ENCODE measurements at places on chromosomes 2 and 18.
A peak's percentile ranks its signal among the peaks of the same experiment; 100 is the strongest.

GRCh38 chr2:70988151-70988550 is 6.5 kb downstream of the TEX261 start:
- DNase-seq: no peak

- no peak for DNase-seq
Observed at GRCh38 chr2:43146083-43146482, 80.3 kb downstream of the ZFP36L2 start.

DNA sequence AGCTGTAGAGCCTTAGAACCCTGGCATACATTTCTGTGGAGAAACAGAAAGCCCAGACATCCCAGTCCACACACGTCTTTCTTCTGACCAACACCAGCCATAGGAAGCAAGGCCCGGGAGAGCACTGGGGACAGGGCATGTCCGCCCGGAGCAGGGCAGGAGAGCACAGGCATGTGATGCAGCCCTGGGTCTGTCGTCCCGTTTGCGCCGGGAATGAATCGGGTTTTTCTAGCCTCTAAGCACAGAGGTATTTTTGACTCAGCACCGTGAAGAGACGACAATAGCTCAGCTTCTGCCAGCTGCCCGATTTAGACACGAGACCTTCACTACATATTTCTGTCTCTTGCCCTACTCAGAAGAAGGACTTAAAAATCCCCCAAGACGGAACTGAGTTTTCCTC is 7.3 kb upstream of the AMMECR1L start:
- no peak for DNase-seq

DNA sequence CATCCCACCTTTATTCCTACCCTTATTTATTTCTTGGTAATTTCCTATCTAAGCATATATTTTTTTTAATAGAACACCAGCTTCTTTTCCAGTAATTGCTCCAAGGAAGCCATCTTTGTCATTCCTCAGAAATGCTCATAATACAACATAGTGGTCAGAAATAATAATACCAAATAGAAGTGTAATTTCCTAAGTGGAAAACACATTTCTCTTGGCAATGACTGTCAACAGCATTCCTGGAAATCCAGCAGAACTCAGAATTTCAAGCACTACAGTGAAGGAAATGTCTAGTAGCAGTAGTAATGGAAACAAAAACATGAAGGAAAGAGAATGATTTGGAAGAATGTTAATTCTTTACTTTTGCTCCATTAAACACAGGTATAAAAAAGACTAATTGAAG is 56.6 kb downstream of the GDF7 start:
- DNase-seq: no peak

GRCh38 chr18:23437357-23438045 is 15.6 kb upstream of the RIOK3 start:
- peak; percentile 53 for DNase-seq

DNA sequence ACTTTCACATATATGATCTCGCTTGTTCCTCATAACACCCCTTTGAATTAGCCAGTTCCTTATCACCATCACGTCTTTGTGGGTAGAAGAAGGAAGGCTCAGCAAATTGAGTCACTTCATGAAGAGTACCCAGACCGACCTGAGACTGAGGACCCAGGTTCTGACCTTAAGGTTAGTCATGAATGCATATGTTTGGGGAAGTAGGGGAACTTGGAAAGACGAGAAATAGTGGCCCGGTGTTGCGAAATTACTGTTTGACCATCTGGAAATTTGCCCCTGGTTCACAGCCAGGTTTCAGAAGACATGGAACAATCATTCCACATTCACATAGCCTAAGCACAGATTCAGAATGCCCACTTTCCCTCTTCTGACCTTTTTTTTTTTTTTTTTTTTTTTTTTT is 59.8 kb downstream of the MEIS1 start:
- no peak for DNase-seq

- no peak for DNase-seq
Observed at GRCh38 chr2:133953524-133953923, 300.3 kb upstream of the MGAT5 start.

GRCh38 chr2:45329045-45329677 is 281.9 kb downstream of the SRBD1 start:
- DNase-seq: no peak

DNA sequence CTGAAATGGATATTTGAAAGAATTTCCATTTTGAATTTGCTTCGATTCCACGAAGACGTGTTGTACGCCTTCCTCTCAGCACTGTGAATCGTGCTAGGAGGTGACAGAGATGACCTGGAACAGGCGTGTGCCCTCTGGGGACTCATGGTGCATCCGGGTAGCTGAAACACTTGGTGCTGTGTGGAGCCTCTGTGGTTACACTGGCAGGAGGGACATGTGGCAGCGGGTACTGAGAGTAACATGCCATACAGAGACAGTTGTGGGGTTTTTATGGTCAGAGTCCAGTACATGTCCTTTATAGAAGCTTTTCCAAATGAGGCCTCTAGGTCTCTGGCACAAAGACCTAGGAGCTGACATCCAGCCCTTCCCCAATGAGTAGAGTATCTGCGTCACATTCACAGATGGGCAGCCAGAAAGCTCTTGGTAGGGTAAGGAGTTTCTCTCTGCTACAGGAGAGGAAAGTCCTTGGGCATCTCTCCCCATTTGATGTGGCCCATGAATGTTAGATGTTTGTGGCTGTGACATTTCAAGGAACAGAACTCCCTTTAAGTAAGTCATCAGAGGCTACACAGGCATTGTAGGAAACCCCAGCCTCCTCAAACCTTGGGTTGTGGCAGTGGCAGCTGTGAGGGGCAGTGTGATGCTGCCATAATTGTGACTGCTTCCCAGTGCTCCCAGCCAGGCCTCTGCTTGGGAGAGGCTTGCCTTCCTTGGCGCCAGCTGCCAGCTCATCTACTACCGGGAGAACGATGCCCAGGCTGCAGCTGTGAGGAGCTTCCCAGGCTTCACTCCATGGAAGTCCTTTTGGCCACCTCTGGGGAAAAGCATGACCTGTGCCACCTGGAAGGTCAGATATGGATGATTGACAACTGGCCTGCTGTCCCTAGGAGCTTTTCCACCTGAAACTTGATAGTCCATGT is 80.6 kb downstream of the ACOXL start:
- no peak for DNase-seq

DNA sequence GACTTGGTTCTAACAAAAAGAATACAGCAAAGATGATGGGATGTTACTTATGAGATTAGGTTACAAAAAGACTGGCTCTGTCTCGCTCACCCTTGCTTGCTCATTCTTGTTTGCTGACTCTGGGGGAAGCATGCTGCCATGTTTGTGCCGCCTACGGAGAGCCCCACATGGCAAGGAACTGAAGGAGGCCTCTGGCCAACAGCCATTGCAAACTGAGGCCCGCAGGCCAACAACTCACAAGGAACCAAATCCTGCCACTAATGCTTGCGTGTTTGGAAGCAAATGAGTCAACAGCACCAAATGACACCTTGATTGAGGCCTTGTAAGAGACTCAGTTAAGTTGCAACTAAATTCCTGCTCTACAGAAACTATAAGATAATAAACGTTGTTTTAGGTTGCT is 297.6 kb upstream of the STON1 start:
- no peak for DNase-seq

- no peak for DNase-seq
Observed at GRCh38 chr2:202721621-202722020, 86.9 kb downstream of the FAM117B start.

GRCh38 chr2:224687156-224687555 is 29.0 kb downstream of the CCDC195 start:
- DNase-seq: no peak

DNA sequence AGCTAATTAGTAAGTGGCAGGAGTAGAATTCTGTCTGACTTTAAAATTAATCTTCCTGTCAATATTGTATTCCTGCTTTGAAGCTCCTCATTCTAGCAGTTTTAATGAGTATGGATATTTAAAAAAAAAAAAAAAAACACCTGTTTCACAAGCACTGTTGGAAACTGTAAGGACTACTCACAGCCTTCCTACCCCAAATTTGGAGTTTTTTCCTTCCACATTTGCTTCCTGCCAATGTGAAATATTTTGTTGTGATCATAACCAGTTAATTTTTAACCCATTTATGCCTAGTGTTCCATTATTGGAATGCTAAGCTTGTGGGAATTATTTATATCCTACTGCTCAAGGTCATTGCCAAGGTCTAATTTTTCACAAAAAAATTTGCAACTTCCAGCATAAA is 36.1 kb upstream of the SCYGR2 start:
- no peak for DNase-seq

GRCh38 chr18:28372186-28372585 is 195.3 kb upstream of the CDH2 start:
- no peak for DNase-seq

DNA sequence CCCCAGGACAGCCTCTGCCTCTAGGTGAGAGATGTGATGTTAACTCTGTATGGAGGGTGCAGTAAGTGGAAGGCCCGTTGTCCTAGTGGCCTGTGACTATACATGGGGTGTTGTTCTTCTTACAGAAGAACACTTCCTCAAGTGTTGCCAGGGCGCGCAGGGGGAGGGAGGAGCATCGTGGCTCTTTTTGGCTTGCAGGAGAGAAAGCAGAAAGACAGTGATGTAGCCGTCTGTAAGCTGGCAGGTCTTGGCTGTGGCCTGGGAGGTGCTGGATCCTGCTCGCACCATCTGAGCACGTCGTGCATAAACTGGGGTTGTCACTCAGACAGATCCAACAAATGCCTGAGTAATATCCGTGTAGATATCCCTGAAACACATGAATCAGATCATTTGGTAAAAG is 44.3 kb downstream of the ZNF236 start:
- no peak for DNase-seq

DNA sequence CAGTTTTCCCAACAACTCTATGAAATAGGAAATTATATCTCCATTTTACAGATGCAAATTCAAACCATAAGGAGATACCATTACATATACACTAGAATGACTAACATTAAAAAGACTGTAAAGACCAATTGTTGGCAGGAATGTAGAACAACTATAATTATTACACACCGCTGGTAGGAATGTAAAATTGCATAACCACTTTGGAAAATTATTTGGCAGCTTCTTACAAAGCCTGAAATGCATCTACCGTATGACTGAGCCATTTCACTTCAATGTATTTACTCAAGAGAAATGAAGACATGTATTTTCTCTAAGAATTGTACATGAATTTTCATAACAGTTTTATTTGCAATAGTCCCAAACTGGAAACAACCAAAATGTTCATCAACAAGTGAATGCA is 189.1 kb upstream of the BCL2L11 start:
- no peak for DNase-seq

DNA sequence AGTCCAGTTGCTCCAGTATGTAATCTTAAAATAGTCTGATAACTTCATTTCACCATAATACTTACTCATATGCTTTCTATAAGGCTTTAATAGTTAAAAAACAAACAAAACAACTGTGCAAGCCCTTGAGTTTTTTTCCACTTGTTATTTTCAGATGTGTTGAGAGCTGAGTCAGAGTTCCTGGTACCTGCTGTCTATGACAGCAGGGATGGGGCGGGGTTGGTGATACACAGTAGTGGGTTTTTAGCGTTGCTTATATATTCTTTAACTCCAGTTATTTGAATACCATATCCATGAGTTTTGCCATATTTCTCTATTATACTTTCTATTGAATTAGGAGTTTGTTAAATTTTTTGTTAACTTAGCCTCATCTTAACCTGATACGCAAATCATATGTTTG is 5.0 kb downstream of the NAPG start:
- no peak for DNase-seq

DNA sequence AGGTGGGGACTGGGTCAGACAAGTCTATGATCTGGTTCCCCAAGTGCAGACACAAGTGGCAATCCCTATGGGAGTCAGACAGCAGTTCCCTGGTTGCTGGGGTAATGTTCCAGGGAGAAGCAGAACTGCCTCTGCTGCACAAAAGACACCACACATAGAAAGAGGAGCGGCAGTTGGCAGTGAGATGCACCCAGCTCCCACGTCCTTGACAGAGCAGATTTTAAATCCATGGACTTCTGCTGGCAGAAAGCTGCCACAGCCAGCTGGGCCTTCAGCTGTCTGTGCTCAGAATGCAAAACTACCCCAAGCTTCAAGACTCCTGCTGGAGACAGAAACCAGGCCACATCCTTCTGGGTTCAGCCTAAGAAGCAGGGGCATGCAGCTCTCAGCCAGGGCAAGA is 147.2 kb downstream of the ETAA1 start:
- no peak for DNase-seq

DNA sequence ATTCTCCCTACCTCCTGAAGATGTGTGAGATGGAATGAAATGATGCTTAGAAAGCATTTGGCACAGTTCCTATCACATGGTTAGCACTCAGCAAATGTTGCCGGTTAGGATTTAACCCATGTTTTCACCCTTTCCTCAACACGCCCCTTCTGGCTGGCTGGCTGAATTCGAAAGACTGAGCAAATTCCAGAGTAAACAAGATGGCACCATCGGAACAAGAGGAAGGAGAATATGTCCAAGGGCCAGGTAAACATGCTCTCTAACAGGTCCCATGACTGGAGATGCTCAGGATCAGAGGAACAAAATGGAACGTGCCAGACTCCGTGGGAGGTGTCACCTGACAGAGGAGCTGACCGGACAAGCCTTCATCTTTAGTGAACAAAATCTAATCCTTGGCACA is 145.6 kb downstream of the ANKRD44 start:
- DNase-seq: no peak

- no peak for DNase-seq
Observed at GRCh38 chr18:79520478-79521390, 125.0 kb downstream of the NFATC1 start.

GRCh38 chr18:31555971-31556747 is 35.5 kb upstream of the TTR start:
- DNase-seq: peak; percentile 76

- no peak for DNase-seq
Observed at GRCh38 chr18:23971666-23972230, 42.8 kb upstream of the TTC39C start.

GRCh38 chr2:172233987-172234715 is 131.5 kb upstream of the DLX2 start:
- no peak for DNase-seq

DNA sequence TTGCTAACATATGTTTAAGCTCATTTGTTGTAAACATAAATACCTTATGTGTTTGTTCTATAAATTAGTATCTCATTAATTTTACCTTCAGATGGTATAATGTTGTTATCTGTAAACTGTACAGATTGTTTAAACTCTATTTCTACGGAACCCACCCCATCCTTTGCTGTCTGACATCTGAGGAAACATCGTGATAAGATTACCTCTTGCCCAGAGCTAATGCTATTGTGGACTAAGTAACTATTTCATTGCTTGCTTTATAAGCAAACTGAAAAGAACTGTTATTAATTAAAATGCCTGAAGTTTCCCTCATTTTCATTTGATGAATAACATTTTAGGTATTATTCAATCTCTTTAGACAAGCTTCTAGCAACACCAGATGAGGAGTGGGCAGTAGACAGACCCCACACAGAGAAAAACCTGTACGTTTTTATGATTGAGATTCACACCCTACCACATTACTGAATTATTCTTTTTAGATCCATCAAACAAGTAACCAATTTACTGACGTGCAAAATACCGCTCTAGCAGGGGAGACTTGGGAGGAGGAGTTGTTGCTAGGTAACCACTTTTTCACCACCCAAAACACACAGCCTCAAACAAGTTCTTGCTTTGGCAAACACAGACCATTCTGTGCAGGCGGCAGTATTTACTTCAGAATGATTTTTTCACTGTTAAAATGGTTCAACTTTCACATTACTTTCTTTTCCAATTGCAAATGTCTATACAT is 1.9 kb upstream of the SYT4 start:
- no peak for DNase-seq

Data from kidney capillary endothelial cell (primary cell).